ENCODE measurements at places on chromosomes 1 and 21. TPM values are rescaled to one million over a fixed set of nuclear protein-coding genes. Genes with fewer than 3 reads are reported as not detected.

DNA sequence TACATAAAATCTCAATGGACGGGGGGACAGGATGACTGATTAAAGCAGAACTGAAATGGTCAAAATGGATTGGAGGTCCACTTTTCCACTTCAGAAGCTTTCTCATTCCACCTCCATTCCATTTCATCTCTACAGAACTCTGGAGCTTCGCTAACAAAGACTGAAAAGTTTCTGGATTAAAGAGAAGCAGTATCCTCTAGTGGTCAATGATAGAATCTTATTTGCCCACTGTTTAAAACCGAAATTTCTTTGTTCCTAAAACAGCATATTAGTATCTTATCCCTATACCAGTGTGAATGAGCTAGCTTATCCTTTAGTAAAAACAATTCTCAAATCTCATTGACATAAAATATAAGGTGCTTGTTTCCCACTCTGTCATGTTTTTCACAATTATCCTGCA lies 890.6 kb downstream of the KCNT2 start:
- DNase-seq, result peak; percentile 51

Gene POU2F1
- 5.5 TPM for total RNA-seq

- DNase-seq, result no peak
These were observed 285.2 kb upstream of the NEGR1 start for GRCh38 chr1:72567521-72567920.

Gene CLCA4
- not detected for total RNA-seq

DNA sequence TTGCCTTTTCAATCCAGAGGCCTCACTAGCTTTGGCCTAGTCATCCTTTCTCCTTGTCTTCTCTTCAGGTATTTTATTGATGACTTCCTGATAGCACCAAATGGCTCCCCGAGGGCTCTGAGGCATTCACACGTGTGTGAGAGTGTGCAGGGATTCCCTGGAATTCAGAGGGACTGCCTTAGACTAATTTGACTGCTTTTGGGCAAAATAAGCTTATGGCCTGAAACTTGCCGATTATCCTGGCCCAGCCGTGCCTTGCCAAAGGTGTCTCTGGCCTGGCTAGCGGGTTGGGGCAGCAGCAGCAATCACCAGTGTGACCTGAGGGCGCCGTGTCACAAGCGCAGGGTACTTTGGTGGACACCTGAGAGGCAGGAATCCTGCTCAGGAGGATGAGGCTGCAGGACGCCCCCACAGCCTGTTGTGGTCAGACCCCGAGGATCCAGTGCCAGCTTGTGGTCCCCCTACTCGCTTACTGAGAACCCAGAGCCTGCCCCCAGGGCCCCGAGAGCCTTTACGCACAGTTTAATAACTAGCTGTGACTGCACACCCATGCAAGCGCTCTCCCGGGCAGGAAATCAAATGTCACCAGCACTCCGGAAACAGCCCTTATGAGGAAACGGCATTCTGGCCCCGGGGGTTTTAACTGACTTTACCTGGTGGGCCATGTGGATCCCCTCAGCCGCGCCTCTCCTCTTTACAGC lies 62.8 kb upstream of the PDE9A start:
- DNase-seq, result no peak

DNA sequence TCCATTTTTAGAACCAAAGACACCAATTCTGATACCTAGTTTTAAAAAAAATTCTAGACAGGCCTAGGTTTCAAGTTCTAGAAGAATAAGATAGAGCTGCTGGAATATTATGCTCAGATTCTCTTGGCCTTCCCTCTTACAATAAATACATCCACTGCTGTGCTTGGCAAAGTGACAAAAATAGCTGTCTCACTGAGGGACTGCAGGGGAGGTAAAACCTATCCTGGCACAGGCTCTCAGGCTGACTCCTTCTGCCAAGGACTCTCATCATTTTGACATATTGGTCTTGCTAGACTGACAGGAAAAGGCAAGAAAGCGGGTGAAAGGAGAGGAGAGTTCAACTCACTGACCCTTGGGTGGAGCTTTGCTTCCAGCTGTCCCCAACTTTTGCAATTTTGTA lies 197.0 kb upstream of the LHX8 start:
- DNase-seq, result peak; percentile 59

GRCh38 chr1:116318897-116319296 lies 54.1 kb upstream of the ATP1A1 start:
- no peak for DNase-seq

DNA sequence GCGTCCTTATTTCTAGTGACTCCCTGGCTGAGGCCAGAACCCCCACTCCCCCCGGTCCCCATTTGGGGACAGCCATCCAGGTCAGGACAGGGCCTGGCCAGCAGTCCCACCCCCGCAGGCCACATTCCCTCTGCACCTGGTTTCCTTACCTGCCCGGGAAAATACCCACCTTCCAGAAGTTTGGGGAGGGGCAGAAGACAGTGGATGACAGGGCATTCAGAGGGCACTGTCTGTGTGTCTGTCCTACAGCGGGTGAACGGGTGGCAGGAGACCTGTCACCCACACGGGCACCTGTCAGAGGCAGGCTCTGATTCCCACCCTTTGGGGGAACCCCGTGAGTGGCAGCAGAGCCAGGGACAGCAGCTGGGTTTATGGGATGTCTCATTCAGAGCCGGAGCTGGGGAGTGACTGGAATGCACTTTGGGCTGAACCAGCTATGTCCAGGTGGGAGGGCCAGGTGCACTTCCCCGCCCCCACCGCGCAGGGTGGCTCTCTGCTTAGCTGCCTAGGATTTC lies 2.0 kb downstream of the ARHGEF16 start:
- DNase-seq, result no peak

- peak; percentile 39 for DNase-seq
These were observed 11.6 kb upstream of the CD46 start for GRCh38 chr1:207740207-207740606.

Gene SMYD2
- 78.8 TPM for total RNA-seq

Gene SELP
- total RNA-seq, result not detected

GRCh38 chr1:9207086-9207485 lies 27.5 kb upstream of the H6PD start:
- DNase-seq, result peak; percentile 55

DNA sequence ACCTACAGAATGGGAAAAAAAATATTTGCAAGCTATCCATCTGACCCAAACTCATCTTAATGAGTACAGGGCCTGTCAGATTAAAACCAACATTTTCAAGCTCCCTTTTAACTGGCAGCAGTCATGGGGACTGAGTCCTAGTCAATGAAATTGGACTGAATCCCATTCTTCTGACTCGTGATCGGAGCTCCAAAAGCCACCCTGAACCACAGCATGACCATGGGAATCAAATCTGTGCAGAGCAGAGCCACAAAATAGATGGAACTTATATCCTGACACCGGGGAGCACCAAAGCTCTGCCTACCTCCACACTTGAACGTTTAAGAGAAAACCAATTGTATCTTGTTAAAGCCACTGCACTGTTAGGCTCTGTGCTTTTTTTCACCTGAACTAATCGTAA lies 5.0 kb upstream of the RWDD3 start:
- DNase-seq, result peak; percentile 38

DNA sequence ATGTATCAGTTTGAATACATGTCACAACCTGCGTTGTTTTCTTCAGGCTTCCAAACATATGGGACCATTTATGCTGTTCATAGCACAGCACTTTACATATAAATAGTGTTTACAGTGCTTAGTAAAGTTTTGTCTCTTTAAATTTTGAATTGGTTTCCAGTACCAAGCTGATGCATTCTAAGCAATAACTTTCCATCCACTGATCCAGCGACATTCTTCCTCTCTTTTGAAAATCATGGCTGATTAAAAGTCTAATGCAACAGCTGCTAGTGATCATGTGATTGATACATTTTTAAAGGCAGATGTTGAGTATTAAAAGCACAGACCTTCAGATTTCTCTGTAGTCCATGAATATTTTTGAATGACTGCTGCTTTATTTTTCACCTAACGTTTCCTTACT lies 154.9 kb downstream of the PTPRC start:
- DNase-seq, result no peak

- DNase-seq, result no peak
These were observed 104.8 kb downstream of the RGL1 start for GRCh38 chr1:183909672-183910071.

GRCh38 chr1:156319664-156320063 lies 18.4 kb downstream of the CCT3 start:
- peak; percentile 42 for DNase-seq

Gene ATP1B1
- total RNA-seq, result 68.2 TPM

Gene SYCP1
- not detected for total RNA-seq

Gene RAB7B
- total RNA-seq, result 0.69 TPM

GRCh38 chr1:218384581-218384993 lies 39.5 kb downstream of the TGFB2 start:
- DNase-seq, result peak; percentile 83

Gene DEPDC1
- total RNA-seq, result 62.6 TPM
